ENCODE measurements at places on chromosomes 4 and X. TPM values are rescaled to one million over a fixed set of nuclear protein-coding genes. Genes with fewer than 3 reads are reported as not detected.

The CCDC158 gene
- 0.01 TPM for polyA plus RNA-seq

The SMIM20 gene
- polyA plus RNA-seq, result 8.7 TPM

The TRPC5OS gene
- not detected for polyA plus RNA-seq

The SMARCA1 gene
- polyA plus RNA-seq, result 2.6 TPM

The MAGED1 gene
- polyA plus RNA-seq, result 8.5 TPM

The ADH1C gene
- 2.3 TPM for polyA plus RNA-seq

The PSAPL1 gene
- 0.39 TPM for polyA plus RNA-seq

The FAM236A gene
- polyA plus RNA-seq, result not detected

The DGKK gene
- polyA plus RNA-seq, result not detected

The CYP2U1 gene
- 0.77 TPM for polyA plus RNA-seq

The SPARCL1 gene
- polyA plus RNA-seq, result 113 TPM

The GAGE2A gene
- not detected for polyA plus RNA-seq

The ACE2 gene
- polyA plus RNA-seq, result 1.7 TPM

The PCDH7 gene
- polyA plus RNA-seq, result 3.3 TPM

The MAGEC2 gene
- polyA plus RNA-seq, result 0.06 TPM

The USP26 gene
- not detected for polyA plus RNA-seq

The GAGE12C gene
- not detected for polyA plus RNA-seq

The C1QTNF7 gene
- polyA plus RNA-seq, result 0.85 TPM

The TLR8 gene
- 0.08 TPM for polyA plus RNA-seq

The CPZ gene
- polyA plus RNA-seq, result 3.4 TPM

The MAML3 gene
- 3.8 TPM for polyA plus RNA-seq

The HELT gene
- not detected for polyA plus RNA-seq

The MAGEA1 gene
- polyA plus RNA-seq, result not detected

The KIAA1210 gene
- polyA plus RNA-seq, result not detected

The IQCM gene
- not detected for polyA plus RNA-seq

The CCDC120 gene
- polyA plus RNA-seq, result 23.1 TPM

The TMEM35A gene
- 2.0 TPM for polyA plus RNA-seq

The MXRA5 gene
- polyA plus RNA-seq, result 1.6 TPM

The GPR173 gene
- 0.22 TPM for polyA plus RNA-seq

The PCDH11X gene
- polyA plus RNA-seq, result under 0.01 TPM

The PPP1R2C gene
- not detected for polyA plus RNA-seq

The C4orf46 gene
- polyA plus RNA-seq, result 2.4 TPM

The SEL1L3 gene
- 2.3 TPM for polyA plus RNA-seq

The RS1 gene
- polyA plus RNA-seq, result not detected

Measured in esophagus (tissue), 2 donors.